Transverse colon (tissue), 4 donors: ENCODE measurements at places on chromosomes 4 and X. TPM values are rescaled to one million over a fixed set of nuclear protein-coding genes. Genes with fewer than 3 reads are reported as not detected.

SPIN2A gene
- 1.2 TPM for total RNA-seq

DNA sequence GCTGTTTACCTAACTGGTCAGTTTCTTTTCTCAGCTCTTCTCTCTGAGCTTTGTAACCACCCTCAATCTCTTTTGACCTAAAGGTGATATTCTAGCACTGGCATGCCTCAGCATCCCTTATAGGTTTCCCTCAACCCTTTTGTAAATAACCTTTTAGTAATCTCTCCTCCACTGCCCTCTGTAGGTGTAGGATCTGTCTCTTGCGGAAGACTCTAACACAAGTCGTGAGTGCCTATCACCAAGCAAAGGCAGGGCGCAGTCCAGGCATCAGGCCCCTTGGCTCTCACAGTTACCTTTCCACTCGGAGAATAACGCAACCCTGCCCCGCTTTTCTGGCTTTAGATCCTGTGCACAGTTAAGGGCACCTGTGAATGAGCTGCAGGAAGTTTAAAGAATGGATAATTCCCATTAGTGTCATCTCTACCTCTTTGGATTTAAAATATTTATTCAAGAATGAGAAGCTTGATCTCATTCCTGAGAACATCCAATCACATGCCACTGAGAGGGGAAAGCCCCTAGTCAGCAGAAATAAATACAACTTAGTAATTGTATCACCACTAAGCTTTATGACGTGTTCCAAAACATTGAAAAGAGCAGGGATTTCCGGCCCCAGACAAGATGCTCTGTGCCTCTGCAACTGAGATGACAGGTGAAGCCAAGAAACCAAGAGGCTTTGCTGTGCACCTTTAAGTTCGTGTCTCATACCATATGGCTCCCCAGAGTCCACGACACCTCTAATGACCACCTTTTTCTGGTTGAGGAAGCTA is 58.8 kb downstream of the SPINK2 start:
- DNase-seq, result no peak

GRCh38 chrX:31223817-31224216 is 152.0 kb upstream of the FTHL17 start:
- DNase-seq, result no peak

DNA sequence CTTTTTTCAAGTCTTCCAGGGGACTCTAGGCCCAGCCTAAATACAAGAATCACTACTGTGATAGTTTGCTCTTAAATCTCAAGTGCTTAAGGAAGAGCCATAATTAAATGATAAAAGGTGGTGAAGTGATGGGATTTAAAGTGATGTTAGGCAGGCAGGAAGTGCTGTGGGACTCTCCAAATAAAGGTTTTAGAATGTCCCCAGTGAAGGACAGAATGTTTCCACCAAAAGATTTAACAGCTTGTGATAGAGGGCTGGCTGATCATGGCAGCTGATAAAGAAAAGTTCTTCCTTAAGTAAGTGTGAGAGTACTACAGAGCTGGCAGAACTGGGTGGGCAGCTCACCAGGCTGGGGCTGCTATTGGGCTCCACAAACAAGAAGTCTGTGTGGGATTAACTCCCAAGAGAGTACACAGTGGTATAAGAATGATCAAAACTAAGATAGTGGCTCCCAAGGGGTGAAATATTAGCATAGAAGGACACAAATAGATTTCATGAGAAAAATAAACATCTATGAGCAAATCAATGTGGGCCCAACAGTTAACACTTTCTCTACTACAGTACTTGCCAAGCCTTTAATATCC is 637.2 kb upstream of the CPEB2 start:
- no peak for DNase-seq

- DNase-seq, result no peak
Measured at GRCh38 chr4:55819634-55820033, at the start of gene EXOC1L. EXOC1L (plus strand) TSS chr4:55819790; CDS start chr4:55820027, 237 bp downstream.
